ENCODE measurements at places on chromosomes 4 and X. TPM values are rescaled to one million over a fixed set of nuclear protein-coding genes. Genes with fewer than 3 reads are reported as not detected.

The RAI2 gene
- 0.87 TPM for total RNA-seq

DNA sequence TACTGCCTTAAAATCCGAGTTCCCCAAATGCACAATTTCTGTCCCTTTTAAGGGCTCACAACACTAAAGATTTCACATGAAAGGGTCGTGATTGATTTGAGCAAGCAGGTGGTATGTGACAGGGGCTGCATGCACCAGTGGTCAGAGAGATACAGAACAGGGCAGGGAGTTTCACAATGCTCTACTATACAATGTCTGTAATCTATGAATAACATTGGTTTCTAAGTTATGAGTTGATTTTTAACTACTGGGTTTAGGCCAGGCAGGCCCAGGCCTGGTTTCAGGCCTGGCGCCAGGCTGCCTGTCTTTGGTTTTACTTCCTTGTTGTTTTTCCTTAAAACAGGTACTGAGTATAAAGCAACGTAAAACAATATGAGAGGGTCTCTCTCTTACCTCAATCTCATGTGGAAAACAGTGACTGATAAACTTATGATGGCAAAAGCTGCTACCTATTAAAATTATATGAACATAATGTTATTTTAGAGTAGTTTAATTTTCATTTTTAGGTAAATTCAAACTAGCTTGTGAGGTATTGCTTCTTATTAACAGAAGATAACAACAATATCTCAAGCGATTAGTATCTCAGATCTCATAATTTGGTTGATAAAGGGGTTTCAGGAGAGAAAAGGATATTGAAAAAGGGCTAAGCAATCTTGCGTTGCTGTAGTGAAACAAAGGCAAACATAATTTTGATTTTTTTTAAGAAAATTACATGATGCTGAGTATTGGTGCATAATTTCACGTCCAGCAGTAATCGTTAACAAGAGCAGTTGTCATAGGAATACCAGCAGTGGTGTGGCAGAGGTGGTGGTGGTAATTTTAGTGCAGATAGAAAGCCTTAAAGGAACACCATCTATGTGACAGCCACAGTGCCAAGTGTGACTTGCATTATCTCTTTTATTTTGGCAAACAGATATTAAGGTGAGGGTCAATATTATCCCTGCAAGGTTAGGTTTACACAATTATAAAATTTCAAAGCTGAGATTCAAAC lies 944.4 kb upstream of the GRID2 start:
- H3K4me3 ChIP-seq, result no peak overlapping the region
- no peak for DNase-seq
- H3K36me3 ChIP-seq, result no peaks in the 10 kb centered on the region

- no peak for DNase-seq
- no peak overlapping the region for H3K4me3 ChIP-seq
- peaks cover 2% of the 10 kb centered on the region for H3K27me3 ChIP-seq
These were observed 24.6 kb downstream of the ADGRG4 start for GRCh38 chrX:136325377-136325776.

The ZNF141 gene
- 7.9 TPM for total RNA-seq

- no peak overlapping the region for H3K4me3 ChIP-seq
- H3K27me3 ChIP-seq, result no peaks in the 10 kb centered on the region
- DNase-seq, result no peak
- H3K27ac ChIP-seq, result peak overlapping the region; percentile 23
These were observed 62.7 kb downstream of the SH3RF1 start for GRCh38 chr4:169208090-169208455.

DNA sequence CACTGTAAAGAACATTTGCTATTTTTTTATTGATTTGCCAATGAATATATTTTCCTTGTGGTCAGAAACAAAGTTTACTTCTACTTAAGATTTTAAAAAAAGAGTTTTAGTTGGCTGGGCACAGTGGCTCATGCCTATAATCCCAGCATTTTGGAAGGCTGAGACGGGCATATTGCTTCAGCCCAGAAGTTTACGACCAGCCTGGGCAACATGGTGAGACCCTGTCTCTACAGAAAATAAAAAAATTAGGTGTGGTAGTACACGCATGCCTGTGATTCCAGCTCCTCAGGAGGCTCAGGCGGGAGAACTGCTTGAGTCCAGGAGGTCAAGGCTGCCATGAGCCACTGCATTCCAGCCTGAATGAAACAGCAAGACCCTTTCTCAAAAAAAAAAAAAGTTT lies 36.8 kb downstream of the LRP2BP start:
- H3K4me1 ChIP-seq, result peaks cover 81% of the 10 kb centered on the region
- no peak for DNase-seq
- peak overlapping the region; percentile 96 for H3K27ac ChIP-seq
- H3K4me3 ChIP-seq, result peak overlapping the region; percentile 22
- H3K36me3 ChIP-seq, result peaks cover 14% of the 10 kb centered on the region
- no peaks in the 10 kb centered on the region for H3K27me3 ChIP-seq

- H3K4me1 ChIP-seq, result peaks cover 33% of the 10 kb centered on the region
- no peak for DNase-seq
- H3K27me3 ChIP-seq, result no peaks in the 10 kb centered on the region
- no peaks in the 10 kb centered on the region for H3K36me3 ChIP-seq
- no peak overlapping the region for H3K4me3 ChIP-seq
These were observed 54.3 kb downstream of the LRBA start for GRCh38 chr4:150960818-150961217.

- DNase-seq, result no peak
- no peaks in the 10 kb centered on the region for H3K27me3 ChIP-seq
- no peaks in the 10 kb centered on the region for H3K36me3 ChIP-seq
- H3K4me1 ChIP-seq, result peaks cover 20% of the 10 kb centered on the region
- H3K4me3 ChIP-seq, result peak overlapping the region; percentile 17
- H3K27ac ChIP-seq, result peak overlapping the region; percentile 62
These were observed 20.9 kb upstream of the MTM1 start for GRCh38 chrX:150547375-150548115.

DNA sequence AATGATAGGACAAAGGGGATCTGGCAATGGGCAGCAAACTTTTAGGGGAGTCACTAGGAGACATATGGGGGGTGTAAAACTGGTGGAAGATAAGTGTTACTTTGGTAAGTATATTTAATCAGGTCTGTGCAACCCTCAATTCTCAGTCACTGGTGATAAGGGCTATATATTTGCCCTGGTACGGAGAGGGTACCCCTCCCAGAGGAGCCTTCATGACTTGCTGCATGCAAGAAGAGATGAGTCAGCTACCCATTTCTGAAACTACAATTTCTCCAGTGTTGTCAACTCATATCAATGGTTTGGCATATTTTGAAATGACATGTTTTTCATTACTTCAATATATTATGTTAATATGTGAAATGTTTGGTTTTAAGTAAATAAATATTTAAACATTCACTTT lies 14.3 kb downstream of the SMARCAD1 start:
- no peak for DNase-seq
- no peak overlapping the region for H3K27ac ChIP-seq
- H3K4me1 ChIP-seq, result peaks cover 32% of the 10 kb centered on the region
- H3K4me3 ChIP-seq, result no peak overlapping the region
- H3K36me3 ChIP-seq, result peaks cover 22% of the 10 kb centered on the region
- H3K27me3 ChIP-seq, result no peaks in the 10 kb centered on the region

GRCh38 chr4:68404153-68404552 lies 43.1 kb upstream of the TMPRSS11E start:
- peaks cover 25% of the 10 kb centered on the region for H3K27me3 ChIP-seq
- no peak overlapping the region for H3K4me3 ChIP-seq
- DNase-seq, result no peak
- no peaks in the 10 kb centered on the region for H3K36me3 ChIP-seq
- no peaks in the 10 kb centered on the region for H3K4me1 ChIP-seq

DNA sequence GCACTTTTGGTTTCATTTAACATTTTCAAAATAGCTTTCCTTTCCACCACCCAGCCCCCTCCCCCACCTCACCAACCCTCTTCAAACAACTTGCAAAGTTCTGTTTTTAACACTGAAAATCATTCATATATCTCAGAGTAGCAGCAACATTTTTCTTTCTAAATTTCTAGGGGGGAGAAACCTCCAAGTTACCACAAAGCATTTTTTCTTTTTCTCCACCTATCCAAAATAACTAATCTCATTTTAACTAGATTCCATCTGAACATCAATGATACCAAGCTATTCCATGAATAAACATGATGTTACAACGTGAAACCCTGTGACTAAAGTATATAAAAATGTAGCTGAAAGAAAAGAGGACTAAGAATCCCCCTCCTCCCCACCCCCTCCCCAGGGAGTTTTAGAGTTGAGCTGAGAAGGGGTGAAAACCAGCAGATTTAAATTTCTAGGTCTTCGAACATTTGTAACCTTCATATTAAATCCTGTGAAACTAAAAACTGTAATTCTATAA lies 5.2 kb downstream of the LDB2 start:
- peak overlapping the region; percentile 52 for H3K4me3 ChIP-seq
- DNase-seq, result no peak
- no peaks in the 10 kb centered on the region for H3K36me3 ChIP-seq

The FAM13A gene
- total RNA-seq, result 10.5 TPM

GRCh38 chrX:141467442-141467841 lies 117.1 kb downstream of the SPANXA1 start:
- no peaks in the 10 kb centered on the region for H3K36me3 ChIP-seq
- no peak for DNase-seq
- no peak overlapping the region for H3K4me3 ChIP-seq
- H3K4me1 ChIP-seq, result peaks cover 16% of the 10 kb centered on the region
- no peak overlapping the region for H3K27ac ChIP-seq
- H3K27me3 ChIP-seq, result no peaks in the 10 kb centered on the region

GRCh38 chr4:176767183-176767582 lies 25.5 kb downstream of the VEGFC start:
- H3K4me3 ChIP-seq, result no peak overlapping the region
- H3K27ac ChIP-seq, result no peak overlapping the region
- peaks cover 4% of the 10 kb centered on the region for H3K36me3 ChIP-seq
- no peak for DNase-seq
- H3K27me3 ChIP-seq, result no peaks in the 10 kb centered on the region

- H3K4me1 ChIP-seq, result no peaks in the 10 kb centered on the region
- peaks cover 1% of the 10 kb centered on the region for H3K27me3 ChIP-seq
- H3K4me3 ChIP-seq, result no peak overlapping the region
- H3K27ac ChIP-seq, result no peak overlapping the region
These were observed 24.5 kb upstream of the PJA1 start for GRCh38 chrX:69189576-69190371.

- no peaks in the 10 kb centered on the region for H3K36me3 ChIP-seq
- no peak overlapping the region for H3K4me3 ChIP-seq
- no peak for DNase-seq
- H3K4me1 ChIP-seq, result no peaks in the 10 kb centered on the region
These were observed 206.8 kb upstream of the HAND2 start for GRCh38 chr4:173736840-173737239.

The SPIN2A gene
- 2.3 TPM for total RNA-seq

GRCh38 chr4:118765399-118765798 lies 70.5 kb downstream of the SEC24D start:
- H3K27ac ChIP-seq, result peak overlapping the region; percentile 75
- DNase-seq, result no peak
- H3K27me3 ChIP-seq, result no peaks in the 10 kb centered on the region
- H3K4me3 ChIP-seq, result no peak overlapping the region

The NALF2 gene
- not detected for total RNA-seq

DNA sequence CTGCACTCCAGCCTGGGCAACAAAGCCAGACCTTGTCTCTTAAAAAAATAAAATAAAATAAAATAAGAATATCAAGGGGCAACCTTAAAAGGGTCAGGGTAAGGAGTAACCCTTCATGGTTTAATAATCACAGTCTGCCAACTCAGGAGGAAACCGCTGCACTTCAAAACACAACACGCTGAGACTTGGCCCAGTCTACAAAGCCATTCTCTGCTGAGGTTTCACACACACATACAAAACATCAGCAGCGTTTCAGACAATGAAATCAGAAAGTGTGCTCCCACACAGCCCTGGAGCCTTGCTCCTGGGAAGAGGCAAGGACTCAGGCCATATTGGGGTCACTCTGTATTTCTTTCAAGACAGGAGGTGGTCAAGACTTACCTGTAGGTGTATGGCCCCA lies 18.3 kb downstream of the SCARB2 start:
- H3K4me3 ChIP-seq, result no peak overlapping the region
- peak overlapping the region; percentile 32 for H3K27ac ChIP-seq
- H3K27me3 ChIP-seq, result no peaks in the 10 kb centered on the region
- H3K4me1 ChIP-seq, result peaks cover 56% of the 10 kb centered on the region

The PSAPL1 gene
- not detected for total RNA-seq
